ENCODE measurements at places on chromosomes 1 and 21.

DNA sequence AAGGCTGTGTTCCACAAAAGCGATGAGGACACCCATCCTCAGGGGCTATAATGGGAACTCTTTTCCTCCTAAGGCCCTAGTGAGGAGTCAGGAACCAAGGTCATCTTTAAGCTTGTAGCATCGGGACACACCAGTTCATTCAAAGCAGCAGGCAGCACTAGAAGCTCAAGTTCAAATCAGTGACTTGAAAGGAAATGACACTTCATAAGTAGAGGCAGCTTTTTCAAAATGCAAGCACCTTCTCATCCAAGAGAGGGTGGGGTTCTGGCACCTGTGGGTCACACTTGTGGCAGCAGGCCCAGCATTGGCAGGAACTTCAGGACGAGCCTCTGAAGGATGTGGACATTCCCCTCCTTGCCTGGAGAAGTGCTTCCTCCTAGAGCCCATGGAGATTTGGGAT lies 496.3 kb downstream of the KIF26B start:
- DNase-seq: no peak

- DNase-seq: no peak
These were observed 3.1 kb downstream of the COQ8A start for GRCh38 chr1:226943156-226943555.

- no peak for DNase-seq
These were observed 69.3 kb downstream of the MAN1A2 start for GRCh38 chr1:117436513-117436912.

DNA sequence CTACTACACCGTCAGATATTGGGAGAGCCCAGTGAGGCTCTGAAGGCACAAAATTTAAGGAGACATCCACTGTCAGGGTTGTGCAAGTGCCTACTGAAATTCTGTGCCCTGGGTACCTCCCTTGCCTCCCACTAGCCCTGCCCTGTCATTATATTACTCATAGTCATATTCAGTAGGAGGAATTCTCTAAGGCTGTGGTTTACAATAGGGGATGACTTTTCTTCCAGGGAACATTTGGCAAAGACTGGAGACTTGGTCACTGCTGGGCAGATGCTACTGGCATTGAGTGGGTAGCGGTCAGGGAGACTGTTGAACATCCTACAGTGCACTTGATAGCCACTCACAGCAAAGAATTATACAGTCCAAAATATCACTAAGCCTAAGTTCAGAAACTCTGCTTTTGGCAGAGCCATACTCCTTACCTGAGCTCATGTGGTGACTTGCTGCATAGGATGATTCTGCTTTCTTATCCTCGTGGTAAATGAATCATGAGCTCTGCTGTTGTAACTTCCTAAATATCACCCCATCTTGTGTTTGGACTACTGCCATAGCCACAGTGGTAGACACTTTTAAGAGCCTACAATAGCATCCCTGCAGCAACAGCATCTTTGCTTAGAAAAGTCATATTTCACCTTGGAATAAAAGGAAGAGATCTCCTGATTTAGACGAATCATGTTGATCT lies 563.4 kb upstream of the PLXNA2 start:
- no peak for DNase-seq

GRCh38 chr1:8012955-8013354 lies 13.2 kb downstream of the ERRFI1 start:
- no peak for DNase-seq

DNA sequence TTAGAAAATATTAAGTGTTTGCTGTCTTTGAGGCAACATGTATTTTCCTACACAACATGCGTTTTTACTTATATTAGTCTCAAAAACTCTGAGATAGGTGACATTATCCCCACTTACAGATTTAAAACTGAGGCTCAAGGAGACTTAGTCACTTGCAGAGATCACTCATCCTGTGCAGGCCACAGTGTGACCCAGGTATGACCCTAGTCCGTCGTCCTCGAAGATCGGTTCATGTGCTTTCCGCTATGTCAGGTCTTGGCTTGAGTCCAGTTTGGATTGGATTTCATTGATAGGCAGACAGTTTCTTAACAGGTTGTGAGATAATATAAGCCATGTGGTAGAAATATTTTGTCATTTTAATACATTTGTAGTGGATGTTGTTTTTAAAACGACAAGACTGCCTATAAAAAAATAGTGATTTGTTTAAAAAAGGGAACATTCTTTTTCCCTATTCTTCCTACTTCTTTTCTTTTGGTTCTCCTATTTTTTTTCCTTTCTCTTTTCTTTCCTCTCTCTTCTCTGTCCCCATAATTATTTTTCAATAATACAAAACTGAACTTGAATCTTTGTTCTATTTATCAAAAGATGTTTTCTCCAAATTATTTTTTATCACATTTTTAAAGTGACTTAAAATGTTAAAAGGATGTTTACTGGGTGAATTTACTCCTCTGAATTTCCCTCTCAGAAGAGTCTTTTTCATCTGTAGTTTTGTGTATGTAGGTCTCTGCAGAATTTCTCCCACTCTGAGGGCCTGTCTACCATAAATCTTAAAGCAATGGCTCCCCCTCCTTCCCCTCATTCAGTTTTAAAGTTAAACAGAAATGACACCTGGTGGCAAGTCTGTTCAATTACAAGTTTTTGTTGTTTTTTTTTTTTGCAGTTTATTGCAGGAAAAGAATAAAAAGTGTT lies 81.8 kb downstream of the PHTF1 start:
- no peak for DNase-seq

GRCh38 chr1:223622132-223622842 lies 43.2 kb downstream of the CAPN8 start:
- DNase-seq: no peak

GRCh38 chr1:6465461-6466005 lies 440 bp downstream of the TNFRSF25 start:
- no peak for DNase-seq

DNA sequence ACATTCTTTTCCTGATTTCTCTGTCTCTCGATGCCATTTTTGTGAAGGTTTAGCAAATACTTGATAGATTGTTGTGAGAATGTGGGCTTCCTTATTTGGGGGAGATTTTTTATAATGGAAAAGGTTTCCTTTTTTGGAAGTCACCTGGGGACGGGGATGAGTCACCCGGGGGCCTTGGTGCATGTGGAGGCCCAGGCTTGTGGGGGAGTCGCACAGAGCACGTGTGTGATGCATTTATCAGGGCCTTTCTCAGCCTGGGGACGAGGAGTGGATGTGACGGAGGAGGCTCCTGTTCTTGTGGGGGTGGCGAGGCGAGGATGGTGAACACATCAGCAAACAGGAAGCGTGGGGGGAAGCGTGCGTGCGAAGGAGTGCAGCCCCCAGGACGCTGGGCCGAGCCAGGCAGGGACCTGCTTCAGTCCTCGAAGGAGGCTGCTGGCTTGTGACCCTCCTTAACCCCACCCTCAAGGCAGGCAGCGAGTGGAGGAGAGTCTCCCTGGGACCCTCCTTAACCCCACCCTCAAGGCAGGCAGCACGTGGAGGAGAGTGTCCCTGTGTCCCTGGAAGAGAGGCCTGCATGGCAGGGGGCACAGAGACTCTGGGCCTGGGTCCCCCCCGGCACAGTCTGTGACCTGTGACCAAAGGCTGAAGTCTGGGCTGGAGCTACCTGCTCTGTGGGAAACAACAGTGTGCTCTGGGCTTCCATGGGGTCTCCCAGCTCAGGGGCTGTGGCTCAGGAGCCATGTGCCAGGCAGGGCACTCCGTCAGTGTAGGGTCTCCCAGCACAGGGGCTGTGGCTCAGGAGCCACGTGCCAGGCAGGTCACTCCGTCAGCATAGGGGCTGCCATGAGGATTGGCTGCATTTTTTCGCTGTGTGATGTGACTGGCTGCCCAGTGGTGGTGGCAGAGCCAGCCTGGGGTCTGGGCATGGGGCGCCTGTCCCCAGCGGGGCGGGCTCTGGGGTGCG lies 57.2 kb downstream of the AGPAT3 start:
- peak; percentile 45 for DNase-seq

DNA sequence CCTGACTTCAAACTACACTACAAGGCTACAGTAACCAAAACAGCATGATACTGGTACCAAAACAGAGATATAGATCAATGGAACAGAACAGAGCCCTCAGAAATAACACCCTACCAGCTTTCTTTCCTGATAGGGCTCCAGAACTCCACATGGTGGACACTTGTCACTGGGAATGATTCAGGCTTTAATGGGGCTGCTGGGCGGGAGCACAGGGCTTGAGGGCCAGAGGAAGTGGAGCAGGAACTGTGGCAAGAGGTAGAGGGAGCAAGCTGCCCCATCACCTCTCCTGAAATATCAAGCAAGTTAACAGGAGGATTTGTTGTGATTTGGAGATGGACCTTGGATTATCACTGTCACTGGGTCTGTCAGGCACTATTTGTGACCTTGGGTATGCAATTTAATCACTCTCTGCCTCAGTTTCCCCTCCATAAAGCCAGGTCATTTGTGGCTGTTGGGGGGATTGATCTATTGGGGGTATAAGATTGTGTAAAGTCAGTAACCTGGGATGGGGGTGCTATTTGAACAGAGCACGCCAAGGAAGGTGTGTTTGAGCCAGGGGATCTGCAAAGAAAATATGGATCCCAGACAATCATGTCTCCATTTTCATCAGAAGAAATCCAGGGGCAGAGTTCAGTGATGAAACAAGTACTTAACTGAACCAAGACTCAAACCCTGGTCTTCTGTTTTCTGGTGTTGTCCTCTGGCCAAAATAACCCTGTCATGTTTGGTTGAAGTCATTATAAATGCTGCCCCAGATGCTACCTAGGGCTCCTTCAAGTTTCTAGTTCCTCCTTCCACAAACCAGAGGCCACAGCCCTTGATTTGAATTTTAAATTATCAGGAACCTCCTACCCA lies 25.2 kb downstream of the ETS2 start:
- no peak for DNase-seq

DNA sequence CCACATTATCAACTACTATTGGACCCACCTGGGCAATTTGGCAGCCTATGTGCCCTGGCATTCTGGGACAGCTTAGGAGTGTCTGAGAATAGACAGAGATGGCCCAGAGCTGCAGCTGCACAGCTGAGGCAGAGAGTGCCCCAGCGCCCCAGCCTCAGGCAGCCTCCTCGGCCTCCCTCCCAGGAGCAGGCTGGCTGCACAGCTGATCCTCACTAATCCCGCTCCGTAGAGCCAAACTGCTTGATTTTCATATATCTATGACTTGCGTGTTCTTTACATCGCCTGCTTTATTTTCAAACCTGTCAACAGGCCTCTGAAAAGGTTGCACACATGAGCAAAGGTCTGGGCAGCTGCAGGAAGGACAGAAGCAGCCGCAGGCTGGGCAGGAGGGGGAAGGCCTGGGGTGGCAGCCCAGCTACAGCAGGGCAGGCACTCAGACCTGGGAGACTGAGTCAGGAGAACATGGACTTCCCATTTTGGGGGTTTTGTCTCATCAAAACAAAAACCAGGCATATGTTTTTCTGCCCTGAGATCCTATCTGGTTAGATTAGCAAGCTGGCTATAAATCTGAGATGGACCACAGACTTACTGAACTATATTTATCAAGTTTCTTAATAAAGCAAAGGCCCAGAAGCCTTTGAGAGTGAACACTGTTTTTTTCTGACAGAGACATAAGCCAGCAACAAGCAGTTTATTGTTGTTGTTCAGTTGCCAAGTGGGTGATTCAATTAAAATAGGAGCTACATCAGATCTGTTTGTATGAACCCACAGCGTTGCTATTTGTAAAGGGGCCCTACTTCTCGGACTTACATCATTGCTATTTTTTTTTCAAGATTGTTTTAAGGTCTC lies 301.8 kb upstream of the DUSP10 start:
- DNase-seq: no peak

DNA sequence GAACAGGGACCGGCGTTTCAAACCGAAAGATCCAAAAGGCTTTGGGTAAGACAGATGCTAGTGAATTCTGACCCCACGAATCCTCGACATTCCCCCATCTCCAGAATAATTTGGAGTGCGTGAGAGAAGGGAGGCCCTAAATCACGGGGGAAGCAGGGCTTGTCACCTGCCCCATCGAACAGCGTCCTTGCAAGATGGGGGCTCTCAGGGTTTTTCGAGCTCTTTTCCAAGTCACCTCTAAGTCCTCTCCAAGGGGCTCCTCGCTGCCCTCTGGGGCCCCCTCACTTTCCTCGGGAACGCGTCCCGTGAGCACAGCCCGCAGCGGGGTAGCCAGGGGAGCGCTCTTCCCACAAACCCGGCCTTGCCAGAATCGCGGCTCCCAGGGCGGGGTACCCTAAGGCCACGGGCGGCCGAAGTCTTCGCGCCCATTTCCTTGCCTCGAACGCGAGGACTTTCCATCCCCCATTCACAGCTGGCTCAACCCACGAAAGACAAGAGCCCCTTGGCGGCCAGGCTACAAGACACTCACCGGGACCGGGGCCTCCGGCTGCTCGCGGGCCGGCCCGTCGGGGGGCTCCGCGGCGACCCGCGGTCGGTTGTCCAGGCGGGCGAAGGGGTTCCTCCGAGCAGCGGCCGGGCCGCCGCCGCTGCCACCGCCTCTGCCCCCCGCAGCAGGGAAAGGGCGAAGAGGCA lies 546 bp downstream of the DONSON start:
- peak; percentile 1 for DNase-seq

- peak; percentile 96 for DNase-seq
These were observed at the start of gene PRUNE1 for GRCh38 chr1:151008244-151009205. TSS of gene PRUNE1 (plus strand) at chr1:151008449. CDS start at chr1:151008633, 184 bp downstream.

GRCh38 chr1:92324784-92325183 lies 25.9 kb downstream of the RPAP2 start:
- DNase-seq: no peak

- no peak for DNase-seq
These were observed 1.5 kb downstream of the SPATC1L start for GRCh38 chr21:46182548-46183336.

DNA sequence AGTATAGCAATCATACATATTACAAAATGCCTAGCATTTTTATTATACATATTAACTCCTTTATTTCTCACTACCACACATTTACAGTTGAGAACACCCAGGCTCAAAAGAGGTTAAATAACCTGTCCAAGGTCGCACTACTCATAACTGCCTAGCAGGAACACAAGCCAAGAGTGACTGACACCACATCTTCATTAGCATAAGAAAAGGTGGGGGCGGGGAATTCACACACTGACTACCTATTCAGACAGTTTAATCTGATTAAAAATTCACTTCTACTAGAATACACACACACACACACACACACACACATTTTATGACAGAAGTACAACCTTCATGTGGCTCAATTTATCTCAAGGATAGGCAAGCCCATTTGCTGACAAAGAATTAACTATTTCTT lies 77.8 kb upstream of the CACHD1 start:
- peak; percentile 6 for DNase-seq

GRCh38 chr21:15050568-15051377 lies 14.0 kb downstream of the NRIP1 start:
- no peak for DNase-seq

GRCh38 chr1:59638231-59638711 lies 176.5 kb upstream of the HOOK1 start:
- DNase-seq: no peak

- DNase-seq: no peak
These were observed 49.5 kb upstream of the VANGL1 start for GRCh38 chr1:115592264-115592663.
